ENCODE measurements at places on chromosomes 5 and 9.

DNA sequence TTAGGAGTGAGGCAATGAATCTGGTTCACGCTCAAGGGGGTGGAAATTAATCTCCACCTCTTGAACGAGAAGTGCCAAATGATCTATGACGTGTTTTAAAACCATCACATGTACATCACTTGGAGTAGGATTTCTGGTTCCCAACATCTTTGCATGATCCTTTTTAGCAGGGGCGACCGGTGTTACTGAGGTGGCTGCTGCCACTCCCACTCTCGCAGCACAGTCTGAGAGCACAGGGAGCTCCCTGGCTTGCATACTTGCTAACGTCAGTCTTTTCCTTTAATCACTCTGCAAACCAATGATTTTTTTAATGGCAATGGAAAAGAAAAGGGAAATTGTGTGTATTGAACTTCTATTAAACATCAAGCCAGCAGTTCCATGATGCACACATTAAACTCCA lies 624.4 kb downstream of the IRX1 start:
- no peak for DNase-seq

GRCh38 chr5:170466553-170466952 lies 37.3 kb upstream of the KCNIP1 start:
- DNase-seq, result no peak

- DNase-seq, result peak; percentile 53
Measured at GRCh38 chr9:115808108-115808507, 345.5 kb upstream of the PAPPA start.

DNA sequence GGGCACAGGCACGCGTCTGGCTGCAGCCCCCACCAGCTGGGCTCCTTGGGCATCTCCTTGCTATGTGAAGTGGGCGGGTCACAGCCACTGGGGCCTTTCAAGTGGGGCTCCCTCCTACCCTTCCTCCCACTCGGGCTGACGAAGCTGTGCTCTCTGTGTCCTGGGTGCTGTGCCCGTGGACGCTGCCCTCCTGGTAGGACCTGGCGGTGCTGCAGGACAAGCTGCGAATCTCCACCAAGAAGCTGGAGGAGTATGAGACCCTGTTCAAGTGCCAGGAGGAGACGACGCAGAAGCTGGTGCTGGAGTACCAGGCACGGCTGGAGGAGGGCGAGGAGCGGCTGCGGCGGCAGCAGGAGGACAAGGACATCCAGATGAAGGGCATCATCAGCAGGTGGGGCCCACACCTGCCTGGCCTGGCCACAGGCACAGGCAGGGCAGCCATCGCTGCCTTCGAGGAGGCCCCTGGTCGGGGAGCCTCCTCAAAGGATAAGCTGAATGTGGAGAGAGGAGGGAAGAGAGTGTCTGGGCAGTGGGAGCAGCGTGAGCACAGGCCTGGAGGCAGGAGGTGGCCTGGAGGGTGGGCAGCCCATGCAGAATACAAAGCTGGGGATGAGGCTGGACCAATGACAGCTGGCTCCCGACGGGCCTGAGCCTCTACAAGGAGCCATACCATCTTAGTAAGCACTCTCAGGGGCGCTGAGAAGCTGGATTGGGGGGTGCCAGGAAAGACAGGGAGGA lies 124.7 kb downstream of the DAB2IP start:
- no peak for DNase-seq

GRCh38 chr9:117957267-117957666 lies 253.1 kb downstream of the TLR4 start:
- no peak for DNase-seq

DNA sequence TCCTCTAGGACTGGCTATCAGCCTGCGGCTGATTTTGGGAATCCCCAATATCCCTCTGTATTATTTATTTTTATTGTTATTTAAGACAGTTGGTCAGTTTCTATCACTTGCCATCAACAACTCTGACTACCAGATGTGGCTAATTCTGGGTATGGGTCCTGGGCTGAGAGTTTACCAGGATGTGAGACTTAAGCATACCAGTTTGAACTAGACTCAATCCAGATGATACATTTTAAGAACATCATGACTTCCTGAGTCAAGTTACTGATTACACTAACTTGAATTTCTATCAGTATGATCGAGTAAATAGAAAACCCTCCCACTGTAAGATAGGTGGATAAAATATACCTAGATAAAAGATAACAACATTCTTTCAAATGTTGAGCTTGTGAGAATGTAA lies 634.0 kb downstream of the MAT2B start:
- DNase-seq, result no peak

All from fibroblast of pulmonary artery (primary cell).